ENCODE measurements at places on chromosomes 7 and 10. TPM values are rescaled to one million over a fixed set of nuclear protein-coding genes. Genes with fewer than 3 reads are reported as not detected.

Gene CRPPA
- 0.86 TPM for total RNA-seq

Gene GRM3
- total RNA-seq: not detected

Gene STRIP2
- 6.6 TPM for total RNA-seq

Gene FAM25C
- total RNA-seq: not detected

Gene TRRAP
- 22.4 TPM for total RNA-seq

Gene VWA2
- not detected for total RNA-seq

Gene LRRC18
- not detected for total RNA-seq

Gene PDGFA
- total RNA-seq: 75.6 TPM

Gene PPP3CB
- total RNA-seq: 12.7 TPM

Gene EEPD1
- 0.33 TPM for total RNA-seq

Gene DOCK4
- total RNA-seq: 198 TPM

Gene BICC1
- total RNA-seq: 1.7 TPM

Gene ATOH7
- not detected for total RNA-seq

DNA sequence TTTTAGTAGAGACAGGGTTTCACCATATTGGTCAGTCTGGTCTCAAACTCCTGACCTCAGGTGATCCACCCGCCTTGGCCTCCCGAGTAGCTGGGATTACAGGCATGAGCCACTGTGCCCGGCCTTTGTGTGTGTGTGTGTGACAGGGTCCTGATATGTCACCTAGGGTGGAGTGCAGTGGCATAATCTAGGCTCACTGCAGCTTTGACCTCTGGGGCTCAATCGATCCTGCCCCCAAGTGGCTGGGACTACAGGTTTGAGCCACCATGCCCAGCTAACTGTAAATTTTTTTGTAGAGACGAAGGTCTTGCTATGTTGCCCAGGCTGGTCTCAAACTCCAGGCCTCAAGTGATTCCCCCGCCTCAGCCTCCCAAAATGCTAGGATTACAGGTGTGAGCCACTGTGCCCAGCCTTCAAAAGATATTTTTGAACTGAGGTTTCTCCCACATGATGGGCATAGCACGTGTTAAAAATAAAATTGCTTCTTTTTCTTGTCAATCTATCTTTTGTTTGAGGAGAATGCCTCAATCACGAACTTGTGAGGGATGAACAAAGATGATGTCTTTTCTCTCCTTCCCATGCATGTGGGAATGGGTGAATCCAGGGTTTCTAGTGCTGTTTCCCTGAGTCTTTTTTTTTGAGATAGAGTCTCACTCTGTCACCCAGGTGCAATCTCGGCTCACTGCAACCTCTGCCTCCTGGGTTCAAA, 30.8 kb upstream of the PSAP start:
- no peak for DNase-seq

DNA sequence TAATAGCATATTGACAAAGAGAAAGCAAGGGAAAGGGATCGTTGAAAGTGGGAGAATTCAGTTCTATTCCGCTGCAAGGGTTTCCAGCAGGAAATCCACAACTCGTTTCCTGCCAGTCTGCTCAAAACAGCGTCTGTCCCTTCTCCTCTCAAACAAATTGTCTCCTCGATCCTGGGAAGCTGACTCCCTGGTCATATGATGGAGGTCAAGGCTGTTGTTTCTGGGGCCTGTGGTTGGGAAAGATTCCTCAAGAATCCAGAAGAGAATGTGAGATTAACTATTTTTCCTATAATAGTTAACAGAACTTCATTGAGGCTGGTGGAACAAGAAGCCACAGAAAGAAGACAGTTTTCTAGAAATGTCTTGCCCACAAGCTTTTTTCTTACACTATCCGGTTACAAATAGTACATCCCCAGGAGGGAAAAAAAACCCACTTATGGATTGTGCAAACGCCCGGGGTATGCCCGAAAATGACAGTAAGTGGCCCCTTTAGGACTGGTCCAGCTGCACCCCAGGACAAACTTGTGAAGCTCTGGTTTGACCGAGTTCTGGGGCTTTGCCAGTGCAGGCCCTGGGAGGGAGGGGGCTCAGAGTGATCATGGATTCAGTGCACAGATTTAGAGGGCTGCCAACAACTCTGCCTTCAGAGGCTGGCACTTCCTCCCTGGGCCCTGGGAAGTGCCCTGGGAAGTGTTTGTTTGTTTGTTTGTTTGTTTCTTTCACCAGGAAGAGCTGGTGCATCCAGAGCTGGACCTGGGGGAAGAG, 49.4 kb upstream of the CTBP2 start:
- DNase-seq: no peak

GRCh38 chr10:124293616-124294449, 124.9 kb downstream of the OAT start:
- no peak for DNase-seq

- no peak for DNase-seq
Observed at GRCh38 chr10:11081408-11081807, 63.7 kb downstream of the CELF2 start.

- no peak for DNase-seq
Observed at GRCh38 chr10:93198401-93199131, 124.9 kb downstream of the CYP26A1 start.

DNA sequence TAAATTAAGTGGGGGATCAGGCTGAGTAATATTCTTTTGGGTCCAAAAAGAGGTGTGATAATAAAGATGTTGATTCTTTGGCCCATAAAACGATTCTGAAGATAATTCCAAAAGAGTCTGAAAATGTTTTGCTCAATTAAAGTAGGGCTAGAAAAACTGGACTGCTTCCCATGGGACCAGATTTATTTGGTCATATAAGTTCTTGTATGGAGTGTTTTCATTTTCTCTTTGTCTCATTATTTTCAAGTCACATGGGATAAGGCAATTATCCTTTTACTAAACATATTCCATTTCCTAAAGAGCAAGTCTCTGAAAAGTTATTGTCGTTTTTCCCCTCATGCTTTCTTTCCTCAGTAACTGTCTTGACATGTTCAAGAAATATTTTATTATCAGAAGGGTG, 41.5 kb downstream of the CDK6 start:
- no peak for DNase-seq

- no peak for DNase-seq
Observed at GRCh38 chr10:94016727-94017714, 23.3 kb downstream of the PLCE1 start.

DNA sequence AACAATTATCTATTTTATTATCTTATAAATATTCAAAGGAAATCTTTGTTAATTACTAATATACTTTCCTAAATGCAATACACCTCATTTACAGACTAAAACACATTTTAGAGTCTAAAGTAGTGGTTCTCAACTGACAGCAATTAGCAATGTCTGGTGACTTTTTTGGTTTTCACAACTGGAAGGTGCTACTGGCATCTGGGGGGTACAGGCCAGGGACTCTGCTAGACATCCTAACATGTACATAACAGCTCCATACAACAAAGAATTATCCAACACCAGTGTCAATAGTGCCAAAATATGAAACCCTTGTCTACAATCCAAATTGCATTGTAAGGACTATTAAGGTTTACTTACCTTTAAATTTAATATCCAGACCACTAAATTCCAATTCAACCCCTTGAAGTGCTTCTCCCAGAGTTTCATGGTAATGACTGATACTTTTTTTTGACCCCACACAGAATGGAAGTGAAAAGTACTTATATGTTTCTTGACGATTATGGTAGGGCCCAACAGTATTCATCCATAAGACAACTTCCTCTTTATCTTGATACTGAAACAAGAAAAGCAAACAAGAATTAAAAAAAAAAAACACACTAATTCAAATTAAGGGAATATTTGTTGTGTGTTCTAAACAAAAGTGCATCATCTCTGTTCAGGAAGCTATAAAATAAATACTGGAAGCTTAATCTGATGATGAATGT, 10.4 kb downstream of the TM9SF3 start:
- DNase-seq: no peak

- DNase-seq: no peak
Observed at GRCh38 chr7:111215550-111215949, 124.6 kb downstream of the LRRN3 start.

DNA sequence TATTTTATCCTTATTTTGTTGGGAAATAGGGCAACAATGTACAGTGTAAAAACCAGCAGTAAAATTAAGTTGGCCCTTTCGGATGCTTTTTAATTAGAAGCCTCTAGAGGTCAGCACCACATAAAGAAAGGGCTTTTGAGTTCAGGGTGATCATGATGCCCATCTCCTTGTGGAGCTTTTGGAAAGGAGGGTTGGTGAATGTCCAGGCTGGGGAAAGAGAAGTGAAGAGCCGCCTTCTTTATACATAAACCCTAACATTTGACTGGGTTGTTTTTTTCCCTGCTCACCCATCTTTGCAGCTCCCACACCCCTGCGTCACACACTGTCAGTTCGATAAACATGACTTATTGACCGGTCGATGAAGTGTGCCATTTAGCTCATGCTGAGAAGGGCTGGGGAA, 29.8 kb downstream of the MTURN start:
- no peak for DNase-seq

DNA sequence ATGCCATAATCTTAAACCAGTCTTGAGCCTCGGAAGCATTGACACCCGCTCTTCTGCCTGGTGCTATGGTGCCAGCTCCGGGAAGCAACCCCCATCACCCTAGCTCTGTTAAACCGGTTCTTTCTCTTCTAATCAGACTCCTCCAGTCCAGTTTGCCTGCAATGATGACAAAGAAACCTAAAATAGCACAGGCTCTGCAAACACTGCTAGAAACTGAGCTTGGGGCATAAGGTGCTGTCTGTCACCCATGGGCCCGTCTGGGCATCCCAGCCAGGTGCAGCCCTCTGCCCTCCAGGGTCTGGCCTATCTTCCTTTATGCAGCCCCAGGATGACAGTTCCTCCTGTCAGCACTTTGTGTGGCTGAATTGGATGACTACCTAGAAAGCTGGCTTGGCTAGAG, 14.2 kb upstream of the CAMK2G start:
- no peak for DNase-seq

DNA sequence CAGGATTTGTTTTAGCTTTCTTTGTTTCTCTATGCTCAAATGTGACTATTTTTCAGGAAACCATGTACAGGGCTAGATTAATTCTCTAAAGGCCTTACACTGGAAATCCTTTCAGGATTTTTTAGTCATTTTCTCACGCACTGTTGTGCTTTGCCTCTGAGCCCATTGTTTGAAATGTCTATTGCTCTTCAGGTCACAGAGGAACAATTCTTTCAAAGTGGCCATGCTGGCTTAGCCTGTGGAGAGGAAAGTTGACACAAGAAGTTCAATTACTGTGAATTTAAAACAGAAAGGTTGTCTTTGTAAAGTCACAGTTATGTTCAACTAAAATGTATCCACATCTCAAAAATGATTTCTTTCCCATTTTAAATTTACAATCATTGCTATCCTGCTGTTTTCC, 1071.7 kb upstream of the POT1 start:
- DNase-seq: no peak

DNA sequence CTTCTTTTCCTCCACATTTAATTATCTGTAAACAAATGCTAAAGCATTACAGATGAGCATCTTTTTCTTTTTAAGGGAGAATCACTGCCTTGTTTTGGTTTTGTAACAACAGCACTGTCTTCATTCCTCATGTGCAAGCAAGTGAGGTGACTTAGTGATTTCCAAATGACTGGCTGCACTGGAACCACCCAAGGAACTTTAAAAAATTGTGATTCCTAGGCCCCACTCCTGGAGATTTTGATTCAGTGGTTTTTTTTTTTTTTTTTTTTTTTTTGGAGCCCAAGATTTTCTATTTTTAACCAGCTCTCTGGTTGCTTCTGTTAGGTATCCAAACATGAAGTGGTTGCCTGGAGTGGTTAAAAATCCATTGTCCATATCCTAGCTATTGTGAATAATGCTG, 176.2 kb downstream of the LRMDA start:
- no peak for DNase-seq

DNA sequence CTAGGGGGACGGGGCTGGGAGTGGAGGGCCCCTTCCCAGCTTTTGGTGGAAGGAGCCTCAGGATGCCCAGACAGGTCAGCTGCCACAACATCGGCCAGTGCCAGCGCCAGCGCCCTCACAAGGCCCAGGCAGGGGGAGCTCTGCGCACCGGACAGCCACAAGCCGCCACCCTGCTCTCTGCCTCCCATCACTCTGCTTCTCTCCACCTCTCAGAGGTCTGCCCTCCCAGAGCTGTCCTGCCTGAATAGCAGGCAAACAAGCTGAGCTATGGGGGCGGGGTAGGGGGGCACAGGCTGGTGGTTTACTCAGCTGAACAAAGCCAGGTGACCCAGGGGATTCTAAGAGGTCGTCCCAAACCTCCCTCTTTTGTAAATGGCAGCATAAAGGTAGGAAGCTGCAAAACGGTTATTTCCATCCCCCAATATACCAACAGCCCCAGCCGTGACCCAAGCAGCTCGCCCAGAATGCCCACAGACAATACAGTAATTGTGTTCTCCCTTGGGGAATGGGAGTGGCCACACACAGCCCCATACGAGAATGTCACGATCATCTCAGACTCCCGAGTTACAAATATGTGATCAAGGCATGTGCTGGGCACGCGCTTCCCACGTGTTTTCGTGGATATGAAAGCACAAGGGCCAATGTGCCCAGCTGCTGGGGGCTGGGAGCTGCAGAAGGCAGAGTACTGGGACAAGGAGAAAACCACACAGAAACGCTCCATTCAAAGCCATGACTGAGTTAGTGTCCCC, 19.7 kb downstream of the FAM53B start:
- no peak for DNase-seq

DNA sequence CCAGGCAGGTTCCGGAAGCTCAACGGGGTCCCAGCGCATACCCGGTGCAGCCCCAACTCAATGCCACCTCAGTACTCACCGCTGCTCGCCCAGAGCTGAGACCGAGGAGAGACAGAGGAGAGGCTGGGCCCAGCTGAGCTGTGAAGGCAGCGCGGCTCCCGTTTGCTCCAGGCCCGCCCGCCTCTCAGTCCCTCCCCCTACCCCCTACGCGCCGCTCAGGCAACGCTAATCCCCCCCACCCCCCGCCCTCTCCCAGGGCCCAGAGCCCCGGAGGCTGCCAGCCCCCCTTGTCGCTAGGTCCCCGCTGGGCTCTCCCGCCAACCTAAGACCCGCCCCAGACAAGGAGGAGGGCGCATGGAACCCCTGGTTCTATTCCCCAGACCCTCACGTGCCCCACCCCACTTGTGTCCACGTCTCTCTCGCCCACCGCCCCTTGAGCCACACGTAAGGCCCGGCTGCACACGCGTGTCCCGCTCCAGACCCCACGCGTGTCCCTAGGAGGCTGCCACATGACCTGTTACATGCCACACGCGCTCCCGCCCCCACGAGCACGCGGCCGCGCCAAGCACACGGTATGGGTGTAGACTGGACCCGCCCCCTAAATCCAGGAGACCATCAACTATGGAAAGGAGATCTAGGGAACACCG, at the start of gene PSD:
Gene PSD, minus strand, starts transcription at position 164 of the 647 bp plus-strand sequence. CDS start 1,747 bp downstream, outside the sequence.
- DNase-seq: no peak

- DNase-seq: no peak
Observed at GRCh38 chr7:80967917-80968297, 49.1 kb upstream of the SEMA3C start.

GRCh38 chr10:35353395-35353794, 17.1 kb downstream of the CCNY start:
- no peak for DNase-seq

- no peak for DNase-seq
Observed at GRCh38 chr7:112459645-112460044, 9.4 kb downstream of the IFRD1 start.

- no peak for DNase-seq
Observed at GRCh38 chr10:71324743-71325142, 5.7 kb downstream of the SLC29A3 start.

- no peak for DNase-seq
Observed at GRCh38 chr7:152974577-152974976, 215.0 kb downstream of the ACTR3B start.

GRCh38 chr10:18328941-18329340, 188.7 kb downstream of the CACNB2 start:
- no peak for DNase-seq
